ENCODE measurements at places on chromosomes 11 and 22. TPM values are rescaled to one million over a fixed set of nuclear protein-coding genes. Genes with fewer than 3 reads are reported as not detected.

Gene OMP
- total RNA-seq, result not detected

Gene MYO7A
- 2.5 TPM for total RNA-seq

Gene POU2F3
- total RNA-seq, result 0.38 TPM

Gene CWF19L2
- total RNA-seq, result 9.0 TPM

Gene SLC22A8
- total RNA-seq, result not detected

Gene TSGA10IP
- total RNA-seq, result not detected

Gene PNPLA3
- 13.2 TPM for total RNA-seq

Gene LMO1
- 0.54 TPM for total RNA-seq

Gene OR52H1
- not detected for total RNA-seq

Gene SCGB1A1
- total RNA-seq, result not detected

Gene RTCB
- total RNA-seq, result 84.7 TPM

Gene MS4A14
- not detected for total RNA-seq

Gene MRGPRE
- total RNA-seq, result not detected

Gene BATF2
- 1.8 TPM for total RNA-seq

Gene RAC2
- total RNA-seq, result 13.2 TPM

Data from mammary epithelial cell (primary cell).